CD4-positive, alpha-beta T cell (primary cell): ENCODE measurements at places on chromosomes 4 and X. TPM values are rescaled to one million over a fixed set of nuclear protein-coding genes. Genes with fewer than 3 reads are reported as not detected.

S100G gene
- total RNA-seq, result not detected

SPANXN3 gene
- total RNA-seq, result not detected

SPANXA1 gene
- not detected for total RNA-seq

ARHGAP36 gene
- not detected for total RNA-seq

VEGFD gene
- total RNA-seq, result not detected

DDX53 gene
- total RNA-seq, result not detected
